NB4 (cell line): ENCODE measurements at places on chromosomes 2 and 18.

- DNase-seq, result no peak
Measured at GRCh38 chr2:145599756-145600155, 1079.8 kb upstream of the ZEB2 start.

DNA sequence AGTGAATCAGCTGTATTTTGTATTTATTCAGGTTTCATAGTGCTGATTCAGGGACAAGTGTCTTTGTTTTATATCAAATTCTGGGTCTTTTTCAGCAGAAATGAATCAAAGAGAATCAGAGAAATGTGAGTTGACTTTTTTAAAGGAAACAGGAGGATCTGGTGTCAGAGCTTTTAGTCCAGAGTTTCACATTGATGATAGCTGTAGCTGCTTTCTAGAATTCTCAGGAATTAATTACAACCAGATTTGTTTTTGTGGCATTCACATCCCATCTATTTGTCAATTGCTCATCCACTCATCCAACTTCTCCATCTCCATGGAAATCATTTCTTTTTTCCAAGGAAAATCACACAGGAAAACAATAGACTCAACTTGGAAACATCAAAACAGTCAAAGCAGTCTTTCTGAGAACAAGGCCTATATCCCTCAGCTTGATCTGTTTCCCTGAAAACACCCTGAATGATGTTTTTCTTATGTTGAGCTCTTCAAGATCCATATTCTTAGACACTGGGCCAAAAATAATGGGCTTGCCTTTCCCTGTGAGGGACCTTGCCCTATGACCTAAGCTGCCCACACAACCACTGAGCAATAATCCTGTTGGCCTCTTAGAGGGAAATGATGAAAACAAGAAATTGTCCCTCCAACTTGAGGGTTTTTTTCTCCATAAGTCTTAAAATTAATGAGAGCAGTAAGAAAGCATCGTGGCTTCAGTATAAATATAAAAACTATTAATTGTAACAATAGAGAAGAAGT, 249.5 kb upstream of the FN1 start:
- DNase-seq, result no peak

GRCh38 chr18:8963876-8964275, 138.6 kb upstream of the NDUFV2 start:
- no peak for DNase-seq

DNA sequence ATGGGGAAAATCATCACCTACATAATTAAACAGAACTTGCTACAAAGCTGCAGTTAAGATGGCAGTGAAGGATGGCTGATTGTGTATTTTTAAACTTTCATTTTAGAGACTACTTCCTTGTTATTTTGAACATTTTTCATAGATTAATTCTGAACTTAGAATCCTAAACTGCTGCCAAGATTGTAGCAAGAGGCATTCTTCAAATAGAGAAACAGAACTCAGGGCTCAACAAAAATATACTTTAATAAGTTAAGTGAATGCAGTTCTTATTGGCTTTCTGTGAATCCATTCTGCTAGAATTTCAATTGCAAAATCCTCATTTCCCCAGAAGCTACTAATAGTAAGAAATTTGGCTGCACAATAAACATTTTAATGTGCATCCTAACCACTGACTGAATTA, 160.3 kb downstream of the L3MBTL4 start:
- DNase-seq, result no peak

DNA sequence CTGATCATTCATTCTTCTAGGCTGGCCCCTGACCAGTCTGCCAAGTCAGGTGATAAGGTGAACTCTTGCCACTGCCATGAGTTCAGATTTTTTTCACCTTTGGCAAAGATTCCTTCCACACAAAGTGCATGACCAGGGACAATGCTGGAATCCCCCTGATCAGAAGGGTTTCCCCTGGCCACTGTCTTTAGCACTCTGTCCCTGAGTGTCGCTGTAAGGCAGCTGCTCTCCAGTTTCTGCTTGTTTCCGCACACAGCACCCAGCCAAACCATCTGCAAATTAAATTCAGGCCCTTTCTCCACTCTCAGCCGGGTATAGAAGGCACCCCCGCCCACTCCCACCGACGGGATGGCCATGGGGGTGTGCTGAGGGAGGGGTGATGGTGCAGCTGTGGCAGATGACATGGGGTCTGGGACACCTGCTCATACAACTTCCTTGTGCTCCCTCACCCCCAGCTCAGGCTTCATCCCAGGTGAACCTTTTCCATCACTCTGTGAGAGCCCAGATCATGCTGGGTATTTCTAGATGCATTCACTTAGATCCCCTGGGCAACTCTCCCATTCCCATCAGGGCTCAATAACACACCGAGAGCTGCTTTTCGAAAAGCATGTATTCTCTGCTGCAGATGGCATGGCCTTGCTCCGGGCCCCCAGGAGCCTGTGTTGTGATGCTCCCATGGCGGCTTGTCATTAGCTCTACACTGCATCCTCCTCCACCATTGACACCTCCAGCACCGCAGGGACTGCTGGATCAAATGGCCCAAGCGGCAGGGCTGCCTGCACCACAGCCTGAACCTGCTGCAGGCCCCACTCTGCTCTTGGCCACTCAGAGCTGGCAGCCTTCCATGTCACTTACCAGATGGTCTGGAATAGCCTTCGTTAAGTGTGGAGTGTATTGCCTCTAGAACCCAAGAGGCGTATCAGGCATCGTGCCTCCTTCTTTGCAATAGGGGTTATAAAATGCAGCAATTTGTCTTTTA, 52.3 kb upstream of the ROCK2 start:
- no peak for DNase-seq

GRCh38 chr2:240343548-240343947, 91.9 kb upstream of the GPC1 start:
- DNase-seq, result no peak

GRCh38 chr18:49321271-49321670, 139.2 kb downstream of the DYM start:
- DNase-seq, result no peak
